ENCODE measurements at places on chromosomes 13 and 19. TPM values are rescaled to one million over a fixed set of nuclear protein-coding genes. Genes with fewer than 3 reads are reported as not detected.

DNA sequence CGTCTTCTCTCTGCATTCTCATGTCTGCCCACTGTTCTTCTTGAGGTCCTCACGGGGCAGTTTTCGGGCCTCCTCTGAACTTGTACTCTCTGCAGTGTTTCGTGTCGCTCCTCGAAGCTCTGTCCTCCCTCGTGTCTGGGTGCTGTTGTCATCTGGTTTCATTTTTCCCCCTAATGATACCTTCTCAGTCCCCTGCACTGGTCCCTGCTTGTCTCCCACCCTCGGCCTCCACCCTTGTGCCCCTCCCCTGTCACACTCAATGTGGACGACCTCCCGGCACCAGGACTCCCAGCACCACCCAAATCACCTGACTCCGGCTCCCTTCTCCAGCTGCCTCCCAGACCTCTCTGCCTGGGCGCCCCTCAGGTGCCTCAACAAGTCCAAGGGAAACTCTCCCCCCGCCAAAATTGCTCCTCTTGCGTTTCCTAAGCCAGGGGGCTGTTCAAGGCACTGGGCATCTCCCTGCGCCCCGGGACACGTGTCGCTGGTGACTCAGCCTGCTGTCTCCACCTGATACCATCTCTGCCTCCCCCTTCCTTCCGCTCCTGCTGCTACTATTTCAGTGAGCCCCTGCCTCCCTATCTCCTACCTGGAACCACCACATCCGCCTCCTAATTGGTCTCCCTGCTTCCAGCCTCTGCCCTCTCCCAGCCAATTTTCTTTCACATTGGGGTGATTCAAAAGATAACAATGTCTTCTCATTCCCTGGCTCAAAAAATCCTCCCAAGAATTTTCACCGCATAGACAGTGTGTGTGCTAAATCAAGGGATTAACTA, 49.5 kb downstream of the RFX2 start:
- no peak overlapping the region for H3K4me3 ChIP-seq
- no peaks in the 10 kb centered on the region for H3K27me3 ChIP-seq
- no peaks in the 10 kb centered on the region for H3K36me3 ChIP-seq
- no peak overlapping the region for H3K27ac ChIP-seq
- H3K4me1 ChIP-seq = peaks cover 22% of the 10 kb centered on the region
- DNase-seq = no peak

CBLC gene
- total RNA-seq = not detected

CEACAM8 gene
- not detected for total RNA-seq

DNA sequence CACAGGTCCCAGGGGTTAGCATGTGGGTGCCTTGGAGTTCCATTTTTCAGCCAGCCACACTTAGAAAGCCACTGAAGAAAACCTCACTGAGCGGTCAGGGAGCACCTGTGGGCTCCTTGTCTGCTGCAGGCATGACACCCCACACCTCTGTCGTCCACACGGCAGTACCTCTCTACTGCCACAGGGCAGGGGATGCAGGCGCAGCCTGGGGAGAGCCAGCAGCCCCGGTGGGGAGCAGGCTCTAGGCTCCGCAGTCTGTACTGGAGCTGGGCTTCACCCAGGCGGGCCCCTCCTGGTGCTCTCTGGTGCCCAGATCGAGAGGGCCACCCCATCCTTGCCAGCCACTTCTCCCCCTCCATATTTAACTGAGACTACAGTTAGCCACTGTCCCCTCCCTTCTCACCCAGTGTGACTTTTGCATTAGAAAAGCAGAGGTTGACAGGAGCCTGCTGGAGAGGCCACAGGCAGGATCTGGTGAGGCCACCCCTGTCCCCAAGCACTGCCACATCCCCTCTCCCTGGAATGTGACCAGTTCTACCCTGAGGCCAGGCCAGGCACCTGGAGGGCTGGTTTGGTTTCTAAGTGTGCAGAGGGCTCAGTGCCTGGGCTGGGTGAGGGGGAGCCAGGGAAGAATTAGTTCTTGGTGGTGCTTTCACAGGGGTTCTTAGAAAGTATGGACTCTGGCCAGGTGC, 104.4 kb downstream of the KDM4B start:
- H3K4me3 ChIP-seq = no peak overlapping the region
- peaks cover 27% of the 10 kb centered on the region for H3K36me3 ChIP-seq
- no peaks in the 10 kb centered on the region for H3K27me3 ChIP-seq

- H3K27ac ChIP-seq = no peak overlapping the region
- no peaks in the 10 kb centered on the region for H3K27me3 ChIP-seq
- H3K4me1 ChIP-seq = peaks cover 14% of the 10 kb centered on the region
- no peaks in the 10 kb centered on the region for H3K36me3 ChIP-seq
- no peak for DNase-seq
These were observed 842.1 kb upstream of the SLC10A2 start for GRCh38 chr13:103908274-103908673.

- peaks cover 15% of the 10 kb centered on the region for H3K27me3 ChIP-seq
- no peak overlapping the region for H3K27ac ChIP-seq
- H3K36me3 ChIP-seq = no peaks in the 10 kb centered on the region
- H3K4me1 ChIP-seq = no peaks in the 10 kb centered on the region
- no peak overlapping the region for H3K4me3 ChIP-seq
These were observed 24.8 kb downstream of the SHANK1 start for GRCh38 chr19:50694815-50695145.

DNA sequence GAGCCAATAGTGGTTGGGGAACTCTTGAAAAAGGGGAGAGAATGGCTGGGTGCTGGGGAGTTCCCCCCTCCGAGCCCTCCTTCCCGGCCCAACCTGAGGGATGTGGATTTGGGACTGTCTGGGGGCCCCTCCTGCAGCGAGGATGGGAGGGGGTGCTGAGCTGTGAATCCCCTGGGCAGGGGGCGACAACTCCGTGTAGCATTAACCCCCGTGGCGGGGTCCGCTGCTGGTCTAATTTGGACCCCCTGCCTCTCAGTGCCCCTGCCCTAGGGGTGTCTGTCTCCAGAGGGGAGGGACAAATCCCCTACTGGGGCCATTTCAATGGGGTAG, 9.7 kb downstream of the MIDN start:
- H3K4me1 ChIP-seq = peaks cover 85% of the 10 kb centered on the region
- no peak overlapping the region for H3K27ac ChIP-seq
- H3K36me3 ChIP-seq = peaks cover 63% of the 10 kb centered on the region
- DNase-seq = no peak
- H3K27me3 ChIP-seq = no peaks in the 10 kb centered on the region
- H3K4me3 ChIP-seq = no peak overlapping the region

EPSTI1 gene
- total RNA-seq = 21.3 TPM

DNA sequence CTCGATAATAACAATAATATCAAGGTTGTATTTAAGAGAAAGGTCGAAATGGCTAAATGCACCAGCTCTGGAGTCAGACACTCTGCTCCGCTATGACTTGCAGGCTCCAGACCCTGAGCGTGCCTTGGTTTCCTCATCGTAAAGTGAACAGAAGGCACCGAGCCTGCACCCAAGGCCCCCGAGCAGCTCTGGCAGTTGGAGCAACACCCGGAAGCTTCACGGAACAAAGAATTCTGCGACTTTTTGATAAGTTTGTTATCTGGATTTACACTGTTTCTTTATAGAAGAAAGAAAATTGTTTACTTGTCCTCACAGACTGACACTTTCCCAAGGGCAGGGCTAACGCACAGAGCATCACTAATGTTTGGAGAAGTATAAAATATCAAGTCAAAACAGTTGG, 4.4 kb downstream of the GRTP1 start:
- DNase-seq = no peak
- peaks cover 4% of the 10 kb centered on the region for H3K4me1 ChIP-seq
- no peak overlapping the region for H3K27ac ChIP-seq
- H3K4me3 ChIP-seq = no peak overlapping the region
- peaks cover 12% of the 10 kb centered on the region for H3K27me3 ChIP-seq

DNA sequence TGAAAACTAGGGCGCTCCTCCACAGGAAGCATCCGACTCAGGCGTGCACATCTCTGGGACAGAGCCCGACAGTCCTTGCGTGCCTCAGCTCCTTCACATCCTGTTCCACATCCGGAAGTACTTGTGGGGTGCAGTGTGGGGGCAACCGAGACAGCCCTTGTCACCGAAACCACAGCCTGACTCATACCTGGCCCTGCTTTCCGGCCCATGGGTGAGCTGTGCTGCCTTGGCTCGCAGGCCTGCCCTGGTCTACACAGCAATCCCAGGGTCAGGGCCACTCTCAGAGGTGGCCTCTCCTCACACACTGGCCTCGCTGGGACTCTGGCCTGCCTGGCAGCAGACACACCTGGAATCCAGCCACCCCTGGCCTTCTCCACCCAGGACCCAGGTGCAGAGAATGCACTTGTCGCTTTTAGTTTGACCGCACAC, 100.4 kb downstream of the STK24 start:
- H3K4me3 ChIP-seq = no peak overlapping the region
- peaks cover 40% of the 10 kb centered on the region for H3K4me1 ChIP-seq
- peak overlapping the region; percentile 58 for H3K27ac ChIP-seq
- DNase-seq = peak; percentile 84
- peaks cover 44% of the 10 kb centered on the region for H3K36me3 ChIP-seq

ERICH6B gene
- not detected for total RNA-seq

SMG9 gene
- 29.9 TPM for total RNA-seq

DNA sequence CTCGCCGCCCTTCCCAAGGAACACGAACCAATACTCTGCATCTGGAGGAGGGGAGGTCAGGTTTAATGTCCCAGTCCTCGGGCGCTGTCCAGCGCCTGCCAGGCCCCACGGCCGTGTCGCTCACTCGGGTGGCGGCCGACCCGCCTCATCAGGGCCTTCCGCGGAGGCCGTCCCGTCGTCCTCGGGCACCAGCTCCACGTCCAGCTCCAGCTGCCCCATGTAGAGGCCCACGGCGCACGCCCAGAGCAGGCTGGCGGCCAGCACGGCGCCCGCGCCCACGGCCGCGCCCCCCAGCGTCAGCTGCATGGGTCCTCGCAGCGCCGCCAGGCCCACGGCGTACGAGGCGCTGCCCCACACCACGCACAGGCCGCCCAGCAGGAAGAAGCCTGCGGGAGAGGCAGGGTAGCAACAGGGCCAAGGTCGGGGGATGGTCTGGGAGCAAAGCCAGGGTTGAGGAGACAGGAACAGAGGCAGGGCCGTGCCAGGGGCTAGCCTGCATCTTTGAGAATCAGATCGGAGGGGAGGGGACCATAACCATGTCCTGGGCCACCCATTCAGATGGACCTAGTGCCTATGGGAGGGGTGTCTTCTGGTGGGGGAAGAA, 2.5 kb downstream of the TMEM160 start:
- H3K27ac ChIP-seq = no peak overlapping the region
- no peak for DNase-seq
- H3K27me3 ChIP-seq = no peaks in the 10 kb centered on the region
- peaks cover 23% of the 10 kb centered on the region for H3K4me1 ChIP-seq

AMER2 gene
- total RNA-seq = not detected

DNA sequence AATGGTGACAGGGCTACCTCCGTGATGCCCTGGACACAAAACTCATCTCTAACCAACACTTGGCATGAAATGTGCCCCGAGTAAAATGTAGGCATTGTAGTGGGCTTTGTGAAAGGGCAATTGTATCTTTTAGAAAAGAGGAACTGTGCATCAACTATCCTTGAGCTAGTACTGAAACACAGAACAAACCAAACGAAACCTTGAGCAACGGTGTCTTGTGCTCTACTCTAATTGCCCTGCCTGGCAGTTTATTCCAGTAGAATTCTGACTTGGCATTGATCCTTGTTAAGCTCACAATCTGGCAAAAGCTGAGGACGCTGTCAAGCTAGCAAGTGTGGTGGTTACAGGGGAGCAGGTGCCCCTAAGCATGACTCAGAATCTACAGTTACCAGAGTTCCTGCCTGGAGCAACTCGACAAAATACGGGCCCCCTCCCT, 707.1 kb upstream of the SPRY2 start:
- no peaks in the 10 kb centered on the region for H3K36me3 ChIP-seq
- no peak for DNase-seq
- H3K27ac ChIP-seq = no peak overlapping the region
- H3K27me3 ChIP-seq = peaks cover 3% of the 10 kb centered on the region
- H3K4me1 ChIP-seq = no peaks in the 10 kb centered on the region

GRCh38 chr13:110266983-110267382, 40.0 kb downstream of the COL4A1 start:
- H3K27me3 ChIP-seq = no peaks in the 10 kb centered on the region
- peaks cover 15% of the 10 kb centered on the region for H3K36me3 ChIP-seq
- peaks cover 39% of the 10 kb centered on the region for H3K4me1 ChIP-seq
- H3K4me3 ChIP-seq = no peak overlapping the region
- H3K27ac ChIP-seq = no peak overlapping the region
- peak; percentile 42 for DNase-seq

DNA sequence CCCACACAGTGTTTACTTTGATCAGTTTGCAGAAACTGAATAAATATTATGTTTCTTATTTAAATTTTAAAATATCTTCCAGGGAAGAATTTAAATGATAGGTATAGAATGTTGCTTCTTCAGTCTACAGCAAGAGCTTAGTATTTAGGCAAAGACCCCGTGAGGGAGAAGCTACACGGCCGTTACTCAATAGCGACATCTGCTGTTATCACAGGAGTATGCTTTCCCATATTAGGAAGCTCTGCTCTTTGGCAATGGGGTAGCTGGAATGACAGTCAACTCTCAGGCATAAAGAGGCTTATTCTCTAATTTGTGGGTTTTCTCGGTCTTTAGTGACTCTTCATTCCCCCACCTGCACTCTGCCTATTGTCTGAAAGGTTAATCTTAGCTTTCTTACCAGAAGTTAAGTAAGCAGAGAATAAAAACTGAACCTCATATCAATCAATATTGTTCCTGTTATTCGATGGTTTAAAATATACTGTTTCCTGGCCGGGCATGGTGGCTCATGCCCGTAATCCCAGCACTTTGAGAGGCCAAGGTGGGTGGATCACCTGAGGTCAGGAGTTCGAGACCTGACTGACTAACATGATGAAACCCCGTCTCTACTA, 13.2 kb upstream of the LHFPL6 start:
- peak; percentile 52 for DNase-seq
- no peaks in the 10 kb centered on the region for H3K4me1 ChIP-seq
- H3K27me3 ChIP-seq = no peaks in the 10 kb centered on the region
- no peak overlapping the region for H3K4me3 ChIP-seq
- no peaks in the 10 kb centered on the region for H3K36me3 ChIP-seq

GRCh38 chr13:107799001-107799400, 416.3 kb downstream of the LIG4 start:
- no peak for DNase-seq
- no peaks in the 10 kb centered on the region for H3K4me1 ChIP-seq
- no peaks in the 10 kb centered on the region for H3K36me3 ChIP-seq
- no peak overlapping the region for H3K4me3 ChIP-seq

- no peaks in the 10 kb centered on the region for H3K36me3 ChIP-seq
- no peak for DNase-seq
- peaks cover 68% of the 10 kb centered on the region for H3K27me3 ChIP-seq
These were observed 14.3 kb downstream of the ERICH4 start for GRCh38 chr19:41457241-41457640.

DNA sequence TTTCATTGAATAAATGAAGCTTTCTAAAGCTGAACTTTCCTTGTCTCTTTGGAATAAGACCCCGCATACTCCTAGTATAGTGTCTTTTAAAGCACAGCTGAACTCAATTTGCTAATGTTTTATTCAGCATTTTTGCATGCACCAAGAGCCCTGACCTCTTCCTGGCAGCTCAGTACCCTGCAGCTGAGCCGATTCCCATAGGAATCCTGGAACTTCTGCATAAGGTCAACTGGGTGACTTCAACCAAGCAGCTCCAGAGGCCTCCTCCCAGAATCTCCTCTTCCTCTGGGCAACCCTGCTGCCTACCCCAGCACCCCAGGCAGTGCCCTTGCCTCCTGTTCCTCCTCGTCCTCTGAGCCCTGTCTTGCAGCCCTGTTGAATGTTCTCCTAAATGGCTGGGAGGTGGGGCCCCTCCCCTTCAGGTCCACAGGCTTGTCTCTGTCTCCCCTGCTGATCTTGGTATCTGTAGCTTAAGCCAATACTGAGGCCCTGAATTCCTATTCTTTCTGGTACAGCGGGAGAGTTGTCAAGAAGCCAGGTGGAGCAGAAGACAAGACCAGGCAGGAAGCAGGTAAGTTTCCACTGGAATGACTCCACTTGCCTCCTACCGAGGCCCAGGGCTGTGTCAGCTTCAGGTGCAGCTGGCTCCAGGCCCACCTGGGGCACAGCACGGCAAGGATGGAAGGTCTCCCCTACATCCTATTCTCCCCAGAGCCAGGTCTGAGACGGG, 23.6 kb upstream of the CCDC124 start:
- DNase-seq = no peak
- H3K4me1 ChIP-seq = no peaks in the 10 kb centered on the region
- no peaks in the 10 kb centered on the region for H3K27me3 ChIP-seq
- no peak overlapping the region for H3K4me3 ChIP-seq
